GM13976 (cell line): ENCODE measurements at places on chromosomes 2 and 18.

DNA sequence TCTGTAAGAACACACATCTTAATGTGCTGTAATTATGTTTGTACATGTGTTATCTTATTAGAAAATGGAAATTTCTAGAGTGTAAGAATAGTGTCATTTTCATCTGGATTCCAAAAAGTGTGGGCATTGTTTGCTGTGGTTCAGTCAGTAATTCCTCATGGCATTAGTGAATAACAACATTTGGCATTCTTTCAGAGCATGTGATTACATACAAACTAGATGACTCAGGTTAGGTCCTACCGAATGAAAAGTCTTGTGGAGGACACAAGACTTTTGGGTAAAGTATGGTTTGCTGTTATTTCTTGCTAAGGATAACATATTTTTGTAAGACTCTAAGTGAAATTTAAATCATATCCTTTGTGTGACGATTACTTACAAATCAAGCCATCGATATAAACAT is 593.1 kb upstream of the NRXN1 start:
- no peak for DNase-seq

DNA sequence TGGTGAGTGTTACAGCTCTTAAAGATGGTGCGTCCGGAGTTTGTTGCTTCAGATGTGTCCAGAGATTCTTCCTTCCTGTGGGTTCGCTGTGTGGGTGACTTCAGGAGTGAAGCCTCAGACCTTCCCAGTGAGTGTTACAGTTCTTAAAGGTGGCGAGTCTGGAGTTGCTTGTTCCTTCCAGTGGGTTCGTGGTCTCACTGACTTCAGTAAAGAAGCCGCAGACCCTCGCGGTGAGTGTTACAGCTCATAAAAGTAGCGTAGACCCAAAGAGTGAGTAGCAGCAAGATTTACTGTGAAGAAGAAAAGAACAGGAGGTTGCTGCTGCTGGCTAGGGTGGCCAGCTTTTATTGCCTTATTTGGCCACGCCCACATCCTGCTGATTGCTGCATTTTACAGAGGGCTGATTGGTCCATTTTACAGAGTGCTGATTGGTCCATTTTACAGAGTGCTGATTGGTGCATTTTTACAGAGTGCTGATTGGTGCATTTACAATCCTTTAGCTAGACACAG is 34.0 kb upstream of the SPTBN1 start:
- DNase-seq: no peak

- DNase-seq: no peak
These were observed 13.7 kb downstream of the TRAPPC8 start for GRCh38 chr18:31929273-31929672.

GRCh38 chr18:63152096-63152495 is 167.5 kb downstream of the BCL2 start:
- no peak for DNase-seq

GRCh38 chr2:128901572-128902391 is 583.1 kb upstream of the HS6ST1 start:
- DNase-seq: peak; percentile 39

DNA sequence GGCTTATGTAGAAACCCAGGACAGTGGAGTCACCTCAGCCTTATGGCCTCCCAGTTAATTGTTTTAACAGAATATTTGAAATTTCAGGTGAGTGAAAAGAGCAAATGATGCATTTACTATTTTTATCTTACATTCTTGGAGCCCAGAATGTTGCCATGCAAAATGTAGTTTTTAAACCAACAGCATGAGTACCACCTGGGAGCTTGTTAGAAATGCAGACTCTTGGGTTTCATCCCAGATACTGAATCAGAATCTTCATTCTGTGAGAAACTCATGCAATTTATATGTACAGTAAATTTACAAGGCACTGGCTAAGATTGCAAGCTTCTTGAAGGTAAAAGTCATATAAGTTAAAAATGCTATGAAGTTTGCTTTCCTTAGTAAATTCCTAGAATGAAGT is 654.5 kb upstream of the CDH2 start:
- DNase-seq: no peak

DNA sequence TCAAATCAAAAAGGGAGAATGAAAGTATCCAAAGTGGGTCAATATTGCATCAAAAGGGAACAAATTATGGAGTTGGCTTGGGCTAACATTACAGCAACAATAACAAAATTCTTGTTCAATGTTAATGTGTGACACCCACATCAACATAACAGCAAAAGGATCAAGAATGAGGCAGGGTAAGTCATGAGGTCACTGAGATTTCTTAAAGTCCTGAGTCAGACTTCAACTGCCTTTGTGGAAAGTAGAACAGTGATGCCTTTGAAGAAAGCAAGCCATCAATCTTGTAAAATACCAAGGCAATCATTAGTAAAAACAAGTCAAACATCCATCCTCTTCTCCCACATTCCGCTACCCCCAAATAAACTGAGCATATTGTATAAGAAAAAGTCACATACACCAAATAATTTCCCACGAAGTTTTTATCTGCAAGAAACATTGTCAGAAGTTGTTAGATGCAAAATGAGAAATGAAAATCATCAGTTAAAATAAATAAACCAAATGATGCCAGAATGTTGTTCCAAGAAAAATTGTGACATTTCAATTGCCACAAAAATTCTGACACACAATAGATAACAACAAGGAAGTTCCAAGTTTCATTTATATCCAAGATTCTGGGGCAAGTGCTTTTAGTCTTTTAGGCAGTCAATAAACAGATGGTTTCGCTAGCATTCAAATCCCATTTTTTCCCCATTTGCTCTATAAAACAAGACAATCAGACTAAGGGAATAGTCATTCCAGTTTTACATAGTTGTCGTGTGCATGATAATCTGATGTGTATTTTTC is 216.1 kb upstream of the SETBP1 start:
- no peak for DNase-seq

DNA sequence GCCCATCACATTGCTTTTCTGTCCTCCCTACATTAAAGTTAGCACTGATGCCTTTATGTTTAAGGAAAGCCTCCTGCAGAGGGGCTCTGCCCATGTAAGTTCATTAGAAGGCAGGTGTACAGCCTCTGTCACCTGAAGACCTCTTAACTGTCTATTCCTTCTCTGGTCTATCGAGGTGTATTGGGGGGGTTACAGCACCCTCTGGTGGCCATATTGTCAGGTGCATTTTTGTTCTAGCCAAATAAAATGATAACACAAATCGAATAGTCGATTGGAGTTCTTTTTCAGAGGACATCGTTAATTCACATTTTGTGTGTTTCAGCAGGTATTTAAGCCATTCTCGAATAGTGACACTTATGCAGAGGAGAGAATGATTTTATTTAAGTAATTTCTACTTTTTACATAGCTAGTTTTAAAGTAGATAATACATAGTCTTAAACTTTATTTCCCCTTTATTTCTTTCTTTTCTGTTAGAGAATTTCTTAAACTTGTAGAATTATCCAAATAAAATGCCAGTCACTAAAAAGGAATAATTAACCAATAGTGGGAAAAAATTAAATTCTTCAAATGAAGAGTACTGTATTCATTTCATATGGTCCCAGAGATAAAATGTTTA is 136.8 kb downstream of the NEDD4L start:
- DNase-seq: peak; percentile 82
